ENCODE measurements at places on chromosomes 5 and 9.

DNA sequence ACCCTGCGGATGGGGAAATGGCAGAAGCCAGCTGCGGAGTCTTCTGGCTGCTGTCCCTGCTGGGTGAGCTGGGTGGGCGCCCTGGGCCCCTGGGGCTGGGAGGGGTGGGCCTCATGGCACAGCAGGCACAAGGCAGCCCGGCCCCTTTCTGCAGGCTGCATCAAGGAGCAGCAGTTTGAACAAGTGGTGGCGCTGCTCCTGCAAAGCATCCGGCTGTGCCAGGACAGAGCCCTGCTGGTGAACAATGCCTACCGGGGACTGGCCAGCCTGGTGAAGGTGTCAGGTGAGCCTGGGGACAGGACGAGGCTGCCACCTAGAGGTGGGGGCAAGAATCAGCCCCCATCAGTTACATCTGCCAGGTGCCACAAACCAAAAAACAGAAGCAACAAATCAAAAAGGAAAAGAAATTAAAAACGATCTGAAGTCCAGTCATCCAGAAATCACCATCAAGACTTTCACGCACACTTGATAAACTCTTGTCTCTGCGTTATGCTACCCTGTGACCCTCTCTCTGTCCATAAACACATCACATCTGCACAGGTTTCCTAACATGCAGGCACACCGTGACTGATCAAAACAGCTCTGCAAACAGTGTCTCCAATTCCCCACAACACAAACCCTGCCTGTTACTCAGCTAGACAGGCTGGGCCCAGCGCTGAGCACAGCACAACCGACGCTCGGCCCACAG is 13.9 kb downstream of the REXO4 start:
- no peak for DNase-seq

DNA sequence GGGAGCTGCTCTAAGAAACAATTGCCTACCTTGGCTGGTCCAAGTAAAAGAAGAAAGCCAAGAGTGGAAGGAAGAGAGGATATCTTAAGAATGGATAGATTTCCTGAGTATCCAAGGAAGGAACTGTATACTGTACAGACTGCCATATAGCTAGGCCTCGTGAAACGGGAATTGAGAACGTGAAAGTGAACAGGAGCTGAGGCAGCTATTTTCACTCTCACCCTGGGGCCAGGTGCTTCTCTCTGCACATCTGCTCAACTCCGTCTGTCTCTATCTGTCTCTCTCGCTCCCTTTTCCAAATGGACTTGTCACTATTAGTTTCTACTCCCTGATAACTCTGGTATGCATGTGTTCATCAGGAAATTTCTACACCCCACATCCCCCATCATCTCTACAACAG is 35.9 kb upstream of the TESK1 start:
- DNase-seq = no peak

GRCh38 chr5:32783661-32784060 is 72.5 kb downstream of the NPR3 start:
- no peak for DNase-seq

DNA sequence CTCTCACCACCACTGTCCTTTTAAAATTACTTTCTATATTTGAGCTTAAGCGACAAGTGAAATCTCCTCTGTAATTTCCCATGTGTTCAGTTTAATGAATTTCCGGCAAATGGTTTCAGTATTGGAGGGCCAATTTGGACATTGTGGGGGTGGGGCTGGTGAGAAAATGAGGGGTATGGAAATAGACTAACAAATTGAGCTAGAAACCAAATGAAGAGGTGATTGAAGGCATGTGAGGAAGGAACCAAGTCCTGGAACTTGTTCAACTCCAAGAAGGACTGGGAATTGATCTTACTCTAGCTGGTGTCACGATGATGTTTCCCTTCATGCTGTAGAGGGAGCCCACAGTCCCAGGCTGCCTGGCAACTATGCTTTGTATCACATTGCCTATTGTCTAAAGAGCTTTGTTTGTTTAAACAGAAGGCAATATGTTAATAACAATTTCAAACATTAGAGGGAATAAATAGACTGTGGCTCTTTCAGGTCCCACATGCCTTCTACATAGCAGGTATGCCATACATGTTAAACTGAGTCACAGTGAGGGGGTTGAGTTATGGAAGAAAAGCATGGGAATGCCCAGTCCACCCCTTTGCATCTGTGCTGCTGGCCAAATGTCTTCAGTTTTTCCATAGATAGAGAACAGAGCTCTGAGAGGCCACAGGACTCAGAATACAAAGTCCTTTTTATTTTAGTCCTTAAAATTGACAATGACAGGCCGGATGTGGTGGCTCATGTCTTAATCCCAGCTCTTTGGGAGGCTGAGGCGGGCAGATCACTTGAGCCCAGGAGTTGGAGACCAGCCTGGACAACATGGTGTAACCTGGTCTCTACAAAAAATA is 25.0 kb upstream of the MATR3 start:
- no peak for DNase-seq

GRCh38 chr5:7802855-7803254 is 48.1 kb downstream of the CFAP90 start:
- DNase-seq = no peak

GRCh38 chr5:61148515-61148914 is 13.8 kb downstream of the SMIM15 start:
- DNase-seq = no peak

GRCh38 chr9:90880669-90881068 is 79.0 kb downstream of the SYK start:
- DNase-seq = no peak

DNA sequence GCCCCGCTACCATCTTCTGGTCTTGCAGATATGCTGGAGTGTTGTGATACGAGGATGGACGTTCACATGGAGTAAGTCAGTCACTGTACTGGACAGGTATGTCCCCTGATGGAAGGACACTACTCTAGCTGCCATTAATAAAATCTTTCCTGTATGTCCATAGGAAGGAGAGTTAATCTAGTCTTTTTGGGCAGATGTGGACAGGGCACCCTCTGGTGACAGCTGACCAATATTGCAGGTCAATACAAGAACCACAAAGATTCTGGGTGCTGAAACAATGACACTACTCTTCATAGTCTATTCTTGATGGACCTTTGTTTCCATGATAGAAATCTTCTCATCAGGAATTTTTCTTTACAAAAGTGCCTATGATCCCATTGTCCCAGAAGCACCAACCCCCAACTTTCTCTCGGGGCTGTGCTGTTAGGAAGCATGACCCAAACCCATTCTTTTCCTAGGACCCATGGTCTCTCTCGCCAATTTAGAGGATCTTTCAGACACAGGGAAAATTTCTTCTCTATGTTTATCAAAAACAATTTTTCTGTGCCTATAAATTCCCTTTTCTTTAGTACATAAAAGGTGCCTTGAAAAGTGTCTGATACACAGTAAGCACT is 376.9 kb downstream of the DTWD2 start:
- no peak for DNase-seq

- DNase-seq = no peak
Observed at GRCh38 chr5:74625742-74626241, 14.7 kb downstream of the ENC1 start.

- DNase-seq = no peak
Observed at GRCh38 chr5:163695830-163696578, 190.6 kb downstream of the MAT2B start.

DNA sequence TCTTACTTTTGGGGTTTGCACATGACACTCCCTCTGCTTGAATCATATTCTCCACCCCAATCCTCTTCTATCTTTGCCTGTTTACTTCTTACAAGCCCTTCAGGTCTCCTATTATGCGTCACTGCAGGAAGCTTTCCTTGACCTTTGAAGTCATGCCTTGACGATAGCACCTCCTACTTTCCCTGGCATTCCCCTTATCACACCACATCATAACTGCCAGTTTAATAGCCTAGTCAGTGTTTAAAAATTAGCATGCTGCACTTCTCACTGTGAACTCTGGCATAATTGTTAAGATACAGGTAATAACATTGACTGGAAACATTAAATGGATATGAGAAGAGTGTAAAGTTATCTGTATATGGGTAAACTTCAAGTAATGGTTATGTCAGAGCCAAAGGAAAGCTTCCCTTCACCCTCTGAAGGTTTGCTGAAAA is 37.1 kb upstream of the CEP120 start:
- DNase-seq = no peak

DNA sequence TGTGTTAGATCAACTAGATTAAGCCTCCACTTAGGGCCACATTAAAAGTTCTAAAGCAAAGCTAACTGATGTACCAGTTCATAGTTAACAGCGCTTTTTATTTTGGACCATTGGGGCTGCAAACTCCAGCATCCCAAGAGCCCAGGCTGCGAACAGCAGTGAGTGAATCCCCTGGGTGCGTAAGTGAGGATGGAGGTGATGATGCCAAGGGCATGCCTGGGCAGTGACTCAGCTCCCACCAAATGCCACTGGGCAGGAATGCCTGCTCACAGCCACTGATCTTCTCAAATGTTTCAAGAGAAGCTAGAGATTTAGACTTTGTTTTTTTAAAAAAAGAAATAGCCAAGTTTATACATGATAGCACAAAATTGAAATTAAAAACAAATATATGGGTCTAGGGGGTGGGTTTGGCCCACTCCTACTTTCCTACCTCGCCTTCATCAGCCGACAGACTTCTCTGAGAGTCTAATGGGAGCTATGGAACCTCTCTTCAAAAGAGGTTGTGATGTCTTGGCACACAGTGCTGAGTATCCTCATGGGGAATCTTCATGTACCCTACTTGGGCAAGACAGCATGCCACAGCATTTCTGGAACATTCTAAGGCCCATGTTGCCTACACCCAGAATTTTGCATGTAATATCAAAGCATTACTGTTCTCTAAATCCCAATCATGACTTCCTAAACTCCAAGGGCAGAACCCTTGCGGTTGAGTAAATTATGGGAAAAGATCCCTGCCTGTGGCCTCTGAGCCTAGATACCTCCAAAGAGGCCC is 398.1 kb downstream of the EBF1 start:
- DNase-seq = no peak

DNA sequence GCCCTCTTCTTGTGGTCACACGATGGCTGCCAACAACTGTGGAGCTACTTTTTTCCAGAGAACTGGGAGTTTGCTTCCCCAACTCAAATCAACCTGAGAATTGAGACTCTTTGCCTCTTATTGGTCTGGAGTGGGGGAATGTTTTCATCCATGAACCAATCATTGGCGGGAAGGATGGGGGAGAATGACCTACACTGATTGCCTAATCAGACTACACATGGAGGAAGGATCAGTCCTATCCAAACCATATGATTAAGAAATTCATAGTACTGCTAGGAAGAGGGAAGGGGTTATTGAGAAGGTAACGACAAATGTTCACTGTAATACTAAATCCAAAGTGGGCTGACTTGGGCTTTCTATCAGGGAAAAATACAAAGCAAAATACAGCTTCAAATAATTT is 7.9 kb upstream of the KIF2A start:
- no peak for DNase-seq

DNA sequence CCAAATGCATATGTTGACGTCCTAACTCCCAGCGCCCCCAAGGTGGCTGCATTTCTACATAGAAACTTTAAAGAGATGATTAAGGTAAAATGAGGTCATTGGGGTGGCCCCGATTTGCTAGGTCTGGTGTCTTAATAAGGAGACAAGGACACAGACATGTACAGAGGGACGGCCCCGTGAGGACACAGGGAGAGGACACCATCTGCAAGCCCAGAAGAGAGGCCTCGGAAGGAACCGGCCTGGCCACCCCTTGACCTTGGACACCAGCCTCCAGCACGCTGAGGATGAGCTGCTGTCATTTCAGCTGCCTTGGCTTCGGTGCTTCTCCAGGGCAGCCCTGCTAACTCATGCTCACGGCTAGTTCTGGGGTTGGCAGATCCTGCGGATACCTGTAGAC is 73.2 kb downstream of the MRPL36 start:
- no peak for DNase-seq

GRCh38 chr5:179422213-179422855 is 77.1 kb upstream of the ADAMTS2 start:
- no peak for DNase-seq

- no peak for DNase-seq
Observed at GRCh38 chr5:52328220-52328806, 459.4 kb upstream of the ITGA1 start.

GRCh38 chr5:20554001-20554400 is 566.0 kb upstream of the CDH18 start:
- DNase-seq = no peak

- no peak for DNase-seq
Observed at GRCh38 chr5:159104051-159104651, 4.4 kb upstream of the EBF1 start.

- no peak for DNase-seq
Observed at GRCh38 chr5:88667496-88668201, 215.3 kb downstream of the MEF2C start.

GRCh38 chr5:40871177-40871576 is 30.0 kb downstream of the CARD6 start:
- no peak for DNase-seq

DNA sequence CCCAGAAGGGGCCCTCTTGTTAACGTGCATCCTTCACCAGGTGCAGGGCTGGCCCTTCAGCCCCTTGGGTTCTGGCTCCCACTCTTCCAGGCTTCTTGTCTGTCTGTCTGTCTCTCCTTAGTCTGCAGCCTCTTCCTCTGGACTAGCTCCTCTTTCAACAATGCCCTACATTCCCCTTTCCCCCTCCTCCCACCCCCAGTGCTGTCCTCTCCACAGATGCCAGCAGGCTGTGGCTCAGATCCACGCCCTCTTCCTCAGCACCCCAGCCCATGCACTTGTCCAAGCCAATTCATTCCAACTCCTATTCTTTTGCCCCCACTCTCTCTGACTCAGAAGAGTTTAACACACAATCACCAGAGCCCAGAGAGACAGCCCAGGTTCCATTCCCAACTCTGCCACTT is 45.2 kb upstream of the ALDH1B1 start:
- DNase-seq = no peak

DNA sequence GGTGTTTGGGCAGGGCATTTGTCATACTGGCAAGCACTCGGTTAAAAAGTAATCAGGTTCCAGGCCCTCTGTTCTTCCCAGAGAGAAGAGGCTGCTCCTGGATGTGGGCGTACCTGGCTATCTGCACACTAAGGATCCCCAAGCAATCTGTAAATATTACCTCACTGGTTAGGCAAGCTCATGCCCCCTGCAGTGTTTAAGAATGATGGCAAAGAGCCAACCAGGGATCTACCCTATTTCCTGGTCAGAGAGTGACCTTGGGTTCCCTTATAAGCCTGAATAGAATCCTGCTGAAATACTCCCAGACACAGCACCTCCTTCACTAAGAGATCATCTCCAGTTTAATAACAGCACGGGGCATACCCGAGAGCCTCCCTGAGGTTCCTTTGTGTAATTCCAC is 181.2 kb downstream of the PIK3R1 start:
- no peak for DNase-seq

DNA sequence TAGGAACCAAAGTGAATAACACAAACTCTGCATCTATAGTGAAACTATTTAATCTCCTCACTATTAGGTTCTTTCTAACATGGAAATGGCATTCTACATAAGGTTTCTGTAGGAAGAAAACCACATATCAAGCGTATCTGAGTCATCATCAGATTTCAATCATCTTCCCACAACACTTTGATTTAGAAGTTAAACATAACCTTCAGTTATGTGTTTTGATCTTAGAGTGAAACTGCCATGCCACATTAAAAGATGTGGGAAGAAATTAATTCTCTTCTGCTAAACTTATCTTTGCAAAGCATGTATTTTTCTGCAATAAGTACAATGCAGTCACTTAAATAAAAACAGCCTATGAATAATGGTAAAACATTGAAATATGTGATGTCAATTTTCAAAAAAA is 55.0 kb downstream of the MEF2C start:
- DNase-seq = no peak

Measured in GM18507 (cell line).